Activated CD8-positive, alpha-beta memory T cell treated with anti-CD3 and anti-CD28 coated beads for 1 hour (primary cell): ENCODE measurements at places on chromosomes 5 and 9.

- no peak for DNase-seq
Measured at GRCh38 chr9:22211588-22212360, 202.7 kb upstream of the CDKN2B start.

DNA sequence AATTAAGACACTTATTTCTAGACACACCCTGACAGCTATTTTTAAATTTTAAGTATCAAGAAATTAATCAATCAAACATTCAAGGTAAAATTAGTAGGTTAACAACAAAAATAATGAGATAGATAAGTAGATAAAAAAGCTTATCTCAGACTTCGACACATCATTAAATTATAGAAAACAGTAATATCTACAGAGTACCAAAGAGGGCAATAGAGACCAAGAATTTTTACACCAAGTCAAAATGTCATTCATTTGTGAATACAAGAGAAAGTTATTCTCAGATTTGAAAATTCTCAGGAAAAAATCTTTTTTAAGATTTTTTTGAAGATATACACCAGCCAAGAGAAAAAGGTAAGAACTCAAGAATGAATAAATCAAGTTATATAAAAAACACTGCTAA lies 445.6 kb downstream of the ACTL7B start:
- DNase-seq = no peak

DNA sequence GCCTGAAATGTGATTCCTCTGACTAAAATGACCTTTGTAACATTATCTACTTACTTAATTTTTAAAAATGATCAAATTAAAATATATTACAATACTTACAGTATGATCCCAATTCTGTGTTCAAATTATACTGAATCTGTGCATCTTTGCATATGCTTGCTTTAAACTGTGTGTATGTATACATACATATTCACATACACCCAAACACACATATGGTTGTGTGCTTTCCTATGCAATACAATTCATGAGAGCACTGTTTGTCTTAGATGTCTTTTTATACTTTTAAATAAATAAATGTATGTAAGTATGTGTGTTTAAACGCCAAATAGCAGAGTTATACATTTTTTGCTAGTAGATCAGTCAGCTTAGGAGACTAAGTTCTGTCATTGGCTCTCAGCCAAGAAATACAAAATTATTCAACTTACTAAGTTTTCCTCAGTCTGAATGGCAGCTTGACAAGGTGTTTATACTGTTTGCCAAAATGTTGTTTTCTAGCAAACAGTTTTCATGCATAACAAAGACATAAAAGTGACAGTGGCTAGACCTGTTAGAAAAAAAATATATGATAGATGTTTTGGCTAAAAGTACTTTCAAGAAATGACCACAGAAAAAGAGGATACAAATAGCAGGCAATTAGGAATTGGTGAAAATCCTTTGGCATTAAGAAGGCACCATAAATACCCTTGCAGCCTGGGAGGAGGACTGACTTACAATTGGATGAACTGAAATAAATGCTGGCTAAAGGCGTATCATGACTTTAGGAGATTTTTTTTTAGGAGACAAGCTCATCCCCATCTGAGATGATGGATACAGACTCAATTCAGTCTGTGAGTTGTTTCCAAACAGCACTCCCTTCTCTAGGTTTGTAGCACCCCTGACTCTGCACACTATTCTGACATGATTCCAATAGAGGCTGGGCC lies 7.9 kb downstream of the TICAM2 start:
- no peak for DNase-seq

DNA sequence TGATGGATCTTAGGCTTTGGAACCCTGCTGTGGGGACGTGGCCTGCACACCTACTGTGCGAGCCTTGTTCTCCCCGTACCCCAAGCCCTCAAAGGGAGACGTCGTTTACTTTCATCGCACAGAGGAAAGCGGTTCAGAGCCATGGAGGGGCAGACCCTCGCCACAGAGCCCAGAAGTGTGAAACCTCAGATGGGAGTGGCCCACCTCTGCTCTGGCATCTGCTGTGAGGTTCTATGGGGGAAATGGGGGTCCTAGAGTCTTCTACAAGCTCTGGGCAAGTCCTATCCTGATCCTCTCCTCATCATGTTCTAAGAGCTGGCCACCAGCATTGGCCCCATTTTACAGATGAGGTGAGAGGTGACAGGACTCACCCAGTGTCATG lies 3.7 kb upstream of the RNF44 start:
- no peak for DNase-seq
